ENCODE measurements at places on chromosomes 3 and 15.

GRCh38 chr3:49469037-49469935, 781 bp upstream of the DAG1 start:
- DNase-seq: no peak

DNA sequence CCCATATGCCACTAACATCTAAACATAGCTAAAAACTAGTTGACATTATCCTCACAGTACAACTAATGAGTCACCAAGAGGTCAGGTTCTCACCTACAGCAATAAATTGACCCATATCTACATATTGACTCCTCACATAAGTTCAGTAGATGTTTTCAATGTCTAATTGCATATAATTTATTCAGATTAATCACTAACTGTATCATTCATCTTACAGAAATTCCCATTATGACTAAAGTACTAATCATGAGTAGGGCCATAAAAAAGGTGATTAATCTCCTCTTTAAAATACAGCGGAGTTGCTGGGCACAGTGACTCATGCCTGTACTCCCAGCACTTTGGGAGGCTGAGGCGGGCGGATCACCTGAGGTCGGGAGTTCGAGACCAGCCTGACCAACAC, 82.4 kb upstream of the ST3GAL6 start:
- DNase-seq: no peak

GRCh38 chr3:23740517-23740965, 65.2 kb upstream of the UBE2E1 start:
- no peak for DNase-seq

DNA sequence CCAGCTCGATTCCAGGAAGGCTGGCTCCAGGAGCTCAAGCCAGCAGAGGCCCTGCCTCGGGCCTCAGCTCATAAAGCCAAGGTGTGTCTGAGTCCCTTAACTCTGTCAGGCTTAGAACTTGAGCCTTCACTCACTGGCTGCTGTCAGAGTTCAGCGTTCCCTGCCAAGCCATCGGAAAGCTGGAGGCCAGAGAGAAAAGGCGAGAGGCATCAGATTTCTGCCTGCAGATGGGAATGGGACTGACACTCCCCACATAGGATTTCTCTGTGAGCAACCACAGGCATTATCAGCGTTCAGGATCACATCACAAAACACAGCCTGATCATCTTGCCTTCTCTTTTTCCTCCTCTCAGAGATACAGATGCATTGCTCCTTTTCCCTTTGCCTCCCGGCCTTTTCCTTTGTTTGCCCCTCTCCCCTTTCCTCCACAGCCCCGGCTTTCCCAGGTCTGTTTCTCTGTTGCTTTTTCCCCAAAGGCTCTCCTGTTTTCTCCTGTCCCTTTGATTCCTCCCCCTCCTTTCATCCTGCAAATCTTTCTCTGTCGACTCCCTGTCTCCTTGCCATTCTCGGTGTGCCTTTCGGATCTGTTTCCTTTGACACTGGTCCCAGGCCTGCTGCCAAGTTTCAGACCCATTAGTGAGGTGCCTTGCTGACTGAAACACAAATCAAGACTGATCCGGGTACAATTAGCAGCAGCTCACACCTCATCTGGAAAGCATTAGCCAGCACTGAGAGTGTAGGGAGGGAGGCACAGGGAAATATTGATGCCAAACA, 44.5 kb upstream of the BOC start:
- DNase-seq: no peak

- no peak for DNase-seq
Observed at GRCh38 chr3:13352621-13353131, 67.4 kb downstream of the NUP210 start.

GRCh38 chr3:15102836-15103235, 3.9 kb upstream of the RBSN start:
- DNase-seq: no peak

DNA sequence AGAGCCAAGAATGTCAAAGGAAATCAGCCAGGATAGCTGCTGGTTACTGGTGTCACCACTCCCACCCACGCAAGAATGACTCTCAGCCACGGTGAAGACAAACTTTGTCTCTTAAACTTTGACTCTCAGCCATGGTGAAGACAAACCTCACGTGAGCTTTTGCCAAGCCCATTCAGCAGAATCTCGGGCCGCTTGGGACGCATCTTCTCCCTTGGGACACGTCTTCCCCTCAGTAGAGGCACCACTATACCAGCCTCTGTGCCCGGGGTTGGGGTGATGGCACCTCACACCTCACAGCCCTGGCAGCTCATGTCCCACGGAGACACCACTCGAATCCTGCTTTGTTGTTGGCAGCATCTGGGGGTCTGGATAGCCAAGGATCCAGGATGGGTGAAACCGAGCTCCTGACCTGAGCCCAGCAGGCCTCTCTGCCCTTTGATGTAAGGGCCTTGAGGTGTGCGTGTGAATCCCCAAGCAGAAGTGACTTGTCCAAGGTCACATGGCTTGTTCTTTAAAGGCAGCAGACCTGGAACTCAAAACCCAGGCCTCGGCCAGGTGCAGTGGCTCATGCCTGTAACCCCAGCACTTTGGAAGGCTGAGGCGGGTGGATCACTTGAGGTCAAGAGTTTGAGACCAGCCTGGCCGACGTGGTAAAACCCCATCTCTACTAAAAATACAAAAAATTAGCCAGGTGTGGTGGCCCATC, 21.8 kb downstream of the RBPMS2 start:
- DNase-seq: no peak

DNA sequence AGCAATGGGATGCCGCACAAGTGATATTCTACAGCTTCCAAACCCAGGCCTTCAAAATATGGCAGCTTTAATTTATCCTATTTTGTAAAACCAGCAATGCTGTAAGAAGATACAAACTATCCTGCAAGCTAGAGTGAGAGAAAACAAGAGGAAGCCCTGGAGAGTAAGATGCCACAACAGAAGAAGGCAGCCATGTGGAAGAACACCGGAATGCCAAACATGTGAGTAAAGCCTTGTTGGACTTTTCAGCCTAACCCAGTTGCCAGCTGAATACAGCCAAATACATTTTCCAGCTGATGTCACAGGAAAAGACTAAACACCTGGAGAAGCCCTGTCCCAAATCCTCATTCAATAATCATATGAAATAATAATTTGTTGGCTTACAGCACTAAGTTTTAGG, 1115.1 kb upstream of the CADM2 start:
- no peak for DNase-seq

DNA sequence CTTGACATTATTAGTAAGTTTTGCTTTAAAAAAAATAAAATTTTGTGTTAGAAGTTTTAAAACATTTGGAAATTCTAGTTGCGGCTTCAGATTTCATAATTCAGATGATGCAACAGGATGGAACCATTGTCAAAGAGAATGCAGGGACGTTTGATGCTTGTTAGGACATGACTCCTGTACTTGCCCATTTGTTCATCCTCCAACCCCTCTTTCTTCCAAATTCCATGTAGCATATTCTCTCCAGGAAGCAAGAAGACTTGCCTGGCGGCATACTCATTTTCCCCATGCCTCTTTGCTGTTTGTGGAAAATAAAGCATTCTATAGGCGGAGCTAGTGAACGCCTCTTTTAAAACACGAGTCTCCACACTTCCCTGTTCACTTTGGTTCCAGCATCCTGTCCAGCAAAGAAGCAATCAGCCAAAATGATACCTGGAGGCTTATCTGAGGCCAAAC, at the start of gene CSTA:
CSTA (plus strand) TSS at position 378 of the 453 bp plus-strand sequence; CDS start at position 423, 45 bp downstream.
- DNase-seq: no peak

- DNase-seq: no peak
Observed at GRCh38 chr3:78235841-78236240, 1195.9 kb downstream of the ROBO2 start.

DNA sequence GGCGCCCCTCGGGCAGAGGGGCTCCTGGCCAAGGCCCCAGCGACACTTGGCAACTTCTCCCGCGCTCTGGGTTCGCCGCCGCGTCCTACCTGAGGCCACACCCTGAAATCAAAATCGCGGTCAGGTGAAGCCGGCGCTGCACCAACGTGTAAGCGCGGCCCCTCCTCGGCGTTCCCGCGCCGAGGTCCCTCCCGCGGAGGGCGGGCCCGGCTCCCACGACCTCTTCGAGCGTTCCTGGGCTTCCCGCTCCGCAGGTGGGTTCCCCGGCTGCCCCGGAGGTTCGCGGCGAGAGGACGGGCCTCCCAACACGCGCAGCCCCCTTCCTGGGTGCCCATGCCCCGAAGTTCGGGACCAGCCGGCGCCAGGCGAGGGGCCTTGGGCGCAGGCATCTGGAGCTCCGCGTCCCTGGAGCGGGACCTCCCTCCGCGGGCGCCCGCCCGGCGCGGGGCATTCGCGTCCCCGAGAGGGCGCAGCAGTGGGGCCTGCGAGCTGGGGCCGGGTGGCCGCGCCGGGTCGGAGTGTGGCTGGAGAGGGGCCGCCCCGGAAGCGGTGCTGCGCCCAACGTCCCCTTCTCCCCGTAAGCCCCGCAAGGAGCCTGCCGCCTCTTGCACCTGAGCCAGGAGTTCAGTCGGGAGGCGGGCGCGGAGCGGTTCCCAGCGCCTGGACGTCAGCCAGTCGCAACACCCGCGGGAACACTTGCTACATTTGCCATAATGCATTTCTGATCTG, 13.7 kb downstream of the PAK6 start:
- DNase-seq: no peak

GRCh38 chr3:37736624-37737023, 125.1 kb upstream of the CTDSPL start:
- DNase-seq: no peak

GRCh38 chr15:85151861-85152260, 170.2 kb downstream of the PDE8A start:
- no peak for DNase-seq

DNA sequence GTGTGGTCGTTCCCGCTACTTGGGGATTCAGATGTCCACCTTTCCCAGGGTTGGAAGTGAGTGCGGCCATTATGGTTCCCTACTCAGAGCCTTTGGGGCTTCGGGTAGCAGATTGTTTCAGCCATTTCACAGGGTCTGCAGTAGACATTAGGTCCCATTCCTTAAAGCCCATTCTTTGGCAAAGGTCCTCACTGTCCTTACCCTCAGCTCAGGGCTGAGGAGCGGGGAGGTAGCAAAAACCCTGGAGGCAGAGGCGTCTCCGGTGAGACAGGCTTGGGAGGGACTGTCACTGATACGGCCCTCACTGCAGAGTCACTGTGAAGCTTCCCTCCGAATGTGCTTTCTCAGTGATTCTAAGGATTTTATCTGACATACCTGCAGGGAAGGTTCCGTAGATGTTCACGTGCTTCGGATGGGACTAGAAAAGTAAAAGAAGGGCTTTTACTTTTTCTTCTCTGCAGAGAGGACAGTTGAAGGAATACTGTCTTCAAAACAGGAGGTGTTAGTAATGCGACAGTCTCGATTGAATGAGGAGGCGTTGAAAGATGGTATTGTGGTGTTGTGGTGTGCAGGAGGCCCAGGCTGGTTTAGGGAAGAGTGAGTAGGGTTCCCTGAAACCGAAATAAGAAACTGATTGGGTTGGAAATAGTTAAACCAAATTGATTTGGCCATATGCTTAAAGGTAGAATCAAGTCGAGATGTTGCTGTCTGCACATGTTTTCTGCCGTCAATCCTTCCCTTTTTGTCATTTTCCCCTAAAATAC, 630 bp downstream of the ATP6V1A start:
- DNase-seq: no peak

- no peak for DNase-seq
Observed at GRCh38 chr3:159123877-159124276, 322.0 kb downstream of the MFSD1 start.

DNA sequence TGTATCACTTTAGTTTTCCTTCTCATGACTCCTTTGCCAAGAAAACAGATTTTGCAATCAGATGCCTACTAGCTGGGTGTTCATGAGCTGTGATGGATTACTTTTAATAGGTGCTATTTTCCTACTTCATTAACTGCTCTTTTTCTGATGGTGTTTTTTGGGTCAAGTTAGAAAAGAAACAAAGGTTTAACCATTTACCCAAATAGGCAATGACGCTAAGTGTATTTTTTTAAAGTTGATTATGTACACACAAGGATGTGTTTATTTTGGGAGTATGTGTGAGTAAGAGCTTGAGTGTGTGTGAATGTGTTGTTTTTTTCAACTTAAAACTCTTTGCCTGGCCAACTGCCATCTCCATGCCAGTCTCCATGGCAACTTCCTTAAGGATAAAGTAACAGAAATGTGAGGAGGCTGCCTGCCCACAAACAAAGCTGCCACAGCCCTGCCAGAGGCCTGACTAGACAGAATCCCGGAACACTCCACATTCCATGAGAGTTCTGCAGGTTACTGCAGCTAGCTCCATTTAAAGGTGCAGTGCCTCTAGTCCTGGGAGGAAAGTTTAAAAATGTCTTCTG, 215.6 kb upstream of the RBMS3 start:
- DNase-seq: no peak

- no peak for DNase-seq
Observed at GRCh38 chr3:179811321-179812095, 158.7 kb downstream of the USP13 start.

GRCh38 chr3:20190991-20191390, 5.0 kb upstream of the SGO1 start:
- no peak for DNase-seq

DNA sequence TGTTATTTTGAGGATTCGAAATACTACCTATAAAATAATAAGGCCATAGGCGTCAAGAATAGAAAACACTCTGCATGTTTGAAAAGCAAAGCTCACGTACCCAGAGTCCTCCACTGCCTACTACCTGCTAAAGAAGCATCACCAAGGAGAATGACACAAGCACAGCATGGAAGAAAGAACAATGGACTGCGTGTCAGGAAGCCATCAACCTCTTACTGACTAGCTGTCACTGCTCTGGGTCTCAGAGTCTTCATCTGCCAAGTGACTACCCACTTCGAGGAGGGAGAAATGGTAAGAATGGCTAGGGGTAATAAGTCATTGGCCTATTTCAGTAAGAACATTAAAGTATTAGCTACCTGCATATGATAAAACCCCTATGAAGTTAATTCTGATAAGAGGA, 49.4 kb downstream of the CLASP2 start:
- DNase-seq: no peak

GRCh38 chr3:49668414-49668797, 5.7 kb upstream of the APEH start:
- no peak for DNase-seq
